MM.1S (cell line): ENCODE measurements at places on chromosomes 2 and 18.

DNA sequence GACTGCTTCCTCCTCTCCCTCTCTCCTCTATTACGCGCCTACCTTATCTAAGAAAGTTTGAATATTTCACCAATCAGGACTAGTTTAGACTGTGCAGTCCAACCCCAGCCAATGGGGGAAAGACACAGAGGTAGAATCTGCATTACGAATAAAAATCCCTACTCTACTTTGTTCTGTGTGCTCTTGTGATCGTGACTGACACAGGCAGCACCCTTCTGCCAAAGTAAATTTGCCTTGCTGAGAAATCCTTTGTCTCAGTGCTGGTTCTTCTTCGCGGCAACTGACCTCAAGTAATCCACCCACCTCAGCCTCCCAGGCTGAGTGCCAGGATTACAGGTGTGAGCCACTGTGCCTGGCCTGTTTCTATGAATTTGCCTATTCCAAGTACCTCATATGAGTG is 8.6 kb upstream of the CDCA7 start:
- no peak for DNase-seq

DNA sequence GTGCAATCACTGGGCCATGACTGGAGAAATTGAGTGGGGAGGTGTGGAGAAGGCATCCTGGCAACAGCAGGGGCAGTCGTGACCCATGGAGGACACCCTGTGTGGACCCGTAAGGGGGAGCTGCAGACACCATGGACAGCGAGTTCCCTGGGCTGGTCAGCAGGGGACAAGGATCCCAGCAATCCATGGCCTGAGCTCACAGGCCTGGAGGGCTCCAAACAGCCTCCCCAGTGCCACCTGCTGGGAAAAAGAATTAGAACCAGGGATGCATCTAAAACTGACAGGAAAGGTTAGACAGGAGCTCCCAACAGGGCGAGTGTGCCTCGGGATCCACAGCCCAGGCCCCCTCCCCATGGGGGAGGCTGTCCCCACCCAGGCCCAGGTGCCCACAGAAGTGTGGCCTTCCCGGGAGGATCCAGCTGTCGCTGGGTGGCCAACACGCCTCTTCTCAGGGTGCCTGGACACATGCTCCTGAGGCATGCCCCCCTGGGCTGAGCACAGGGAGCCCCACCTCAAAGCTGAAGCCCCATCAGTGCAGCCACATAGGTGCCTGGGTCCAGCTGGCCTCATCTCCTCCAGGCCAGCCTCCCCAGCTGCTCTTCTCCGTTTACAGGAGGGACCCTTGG is 20.5 kb upstream of the KIF1A start:
- DNase-seq: no peak

- DNase-seq: no peak
Observed at GRCh38 chr2:1585635-1586034, 158.7 kb downstream of the PXDN start.

DNA sequence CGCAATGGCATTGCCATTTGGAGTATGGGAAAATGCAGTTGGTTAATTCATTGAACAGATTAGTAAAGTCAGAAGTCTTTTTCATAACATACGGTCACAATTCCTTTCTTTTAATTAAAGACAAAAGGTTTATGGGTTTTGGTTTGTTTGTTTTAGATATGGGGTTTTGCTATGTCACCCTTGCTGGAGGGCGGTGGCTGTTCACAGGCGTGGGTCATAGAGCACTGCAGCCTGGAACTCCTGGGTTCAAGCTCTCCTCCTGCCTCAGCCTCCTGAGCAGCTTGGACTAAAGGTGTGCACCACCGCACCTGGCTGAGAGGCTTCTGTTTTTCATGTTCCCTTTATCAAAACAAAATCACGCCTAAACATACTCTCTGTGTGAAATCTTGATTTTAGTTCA is 18.7 kb upstream of the ELAC1 start:
- DNase-seq: no peak

- no peak for DNase-seq
Observed at GRCh38 chr2:151996243-151997003, 102.4 kb downstream of the CACNB4 start.

- no peak for DNase-seq
Observed at GRCh38 chr18:75282746-75283145, 72.1 kb downstream of the TSHZ1 start.

- DNase-seq: no peak
Observed at GRCh38 chr2:46012618-46013240, 284.5 kb upstream of the EPAS1 start.

- no peak for DNase-seq
Observed at GRCh38 chr2:98378901-98379300, 32.6 kb downstream of the CNGA3 start.

DNA sequence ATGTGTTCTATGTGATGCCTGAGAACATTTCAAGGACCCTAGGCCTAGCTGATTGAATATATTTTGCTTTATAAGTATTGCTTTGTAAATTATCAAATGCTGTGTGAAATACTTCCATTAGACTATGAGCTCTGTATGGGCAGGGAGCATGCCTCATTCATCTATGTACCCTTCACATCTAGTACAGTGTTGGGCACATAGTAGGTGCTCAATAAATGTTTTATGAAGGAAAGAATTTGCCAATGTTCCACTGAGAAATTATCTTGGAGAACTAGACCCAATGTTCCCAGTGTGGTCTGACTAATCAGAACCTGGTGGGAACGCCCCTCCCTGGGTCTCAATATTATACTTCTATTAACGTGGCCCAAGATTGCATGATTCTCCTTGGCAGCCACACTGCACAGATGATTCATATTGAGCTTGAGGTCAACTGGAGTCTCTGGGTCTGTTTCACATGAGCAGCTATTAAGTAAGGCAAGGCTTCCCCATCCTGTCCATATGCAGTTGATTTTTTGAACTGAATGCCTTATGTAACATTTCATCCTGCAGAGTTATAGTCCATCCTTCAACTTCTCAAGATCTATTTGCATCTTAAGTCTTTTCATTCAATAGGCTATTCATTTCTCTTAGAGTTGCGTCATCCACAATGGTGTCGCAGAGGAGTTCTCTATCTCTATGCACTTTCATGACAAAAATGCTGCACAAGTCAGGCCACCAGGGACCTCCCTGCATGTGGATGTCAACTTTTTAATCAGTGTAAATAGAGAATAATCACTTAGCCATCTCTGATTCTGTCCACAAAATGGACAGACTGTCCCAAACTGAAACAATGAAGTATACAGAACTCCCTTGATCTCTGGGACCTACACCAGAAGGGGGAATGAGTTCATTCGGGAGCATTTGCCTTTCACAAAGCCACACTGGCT is 257.6 kb downstream of the CYP26B1 start:
- no peak for DNase-seq

DNA sequence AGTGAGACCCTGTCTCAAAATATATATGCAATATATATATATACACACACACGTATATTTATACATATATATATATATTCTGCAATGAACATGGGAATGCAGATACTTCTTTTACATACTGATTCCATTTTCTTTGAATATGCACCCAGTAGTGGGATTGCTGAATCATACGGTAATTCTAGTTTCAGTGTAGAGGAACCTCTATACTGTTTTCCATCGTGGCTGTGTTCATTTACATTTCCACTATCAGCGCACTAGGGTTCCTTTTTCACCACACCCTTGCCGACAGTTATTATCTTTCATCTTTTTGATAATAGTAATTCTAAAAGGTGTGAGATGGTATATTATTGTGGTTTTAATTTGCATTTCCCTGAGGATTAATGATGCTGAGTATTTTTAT is 52.3 kb upstream of the SLC39A10 start:
- DNase-seq: no peak
